ENCODE measurements at places on chromosomes 7 and 10.

DNA sequence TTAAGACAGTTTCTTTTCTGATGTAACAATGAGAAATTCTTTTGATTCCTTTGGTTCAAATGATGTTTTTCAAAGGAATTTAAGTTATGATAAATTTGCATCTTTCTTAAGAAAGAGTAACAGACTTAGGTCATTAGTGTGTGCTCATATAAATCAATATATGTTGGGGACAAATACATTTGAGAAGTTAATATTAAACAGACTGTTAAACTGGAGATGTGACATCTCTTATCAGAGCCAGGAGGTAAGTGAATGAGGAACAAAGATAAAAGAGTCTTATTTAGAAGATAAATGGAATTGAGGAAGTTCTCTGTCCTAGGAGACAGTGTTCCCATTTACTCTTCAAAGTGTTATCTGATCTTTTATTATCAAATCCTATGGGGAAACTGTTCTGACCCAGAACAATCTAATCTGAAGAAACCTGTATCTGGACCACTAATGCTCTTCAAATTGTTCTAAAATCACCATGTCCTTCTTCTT lies 104.8 kb upstream of the LAMB4 start:
- no peak for DNase-seq

- no peak for DNase-seq
Observed at GRCh38 chr7:98872328-98872924, 2.6 kb upstream of the TMEM130 start.

GRCh38 chr7:127365164-127365956 lies 27.1 kb downstream of the ZNF800 start:
- DNase-seq: no peak

DNA sequence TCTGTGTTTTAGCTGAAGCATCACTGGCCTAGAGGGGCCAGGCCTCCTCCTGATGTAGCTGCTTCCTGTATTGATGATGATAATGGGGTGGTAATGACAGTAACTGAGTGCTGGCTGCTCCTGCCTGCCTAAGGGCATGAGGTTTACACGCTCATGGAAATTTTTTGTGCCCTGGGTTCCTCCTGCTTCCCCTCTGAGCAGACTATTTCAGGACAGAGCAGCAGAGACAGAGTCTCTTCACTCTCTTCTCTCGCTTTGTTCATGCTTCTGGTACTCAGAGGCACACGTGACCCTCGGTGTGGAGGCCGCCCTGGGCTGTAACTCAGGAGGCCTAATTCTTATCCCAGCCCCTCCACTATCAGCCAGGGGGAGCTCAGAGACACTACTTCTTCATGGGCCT lies 27.9 kb downstream of the LRRC20 start:
- no peak for DNase-seq

- DNase-seq: no peak
Observed at GRCh38 chr7:90337106-90337505, 9.4 kb upstream of the GTPBP10 start.
